ENCODE measurements at places on chromosomes 3 and 15.
A peak's percentile ranks its signal among the peaks of the same experiment; 100 is the strongest.

DNA sequence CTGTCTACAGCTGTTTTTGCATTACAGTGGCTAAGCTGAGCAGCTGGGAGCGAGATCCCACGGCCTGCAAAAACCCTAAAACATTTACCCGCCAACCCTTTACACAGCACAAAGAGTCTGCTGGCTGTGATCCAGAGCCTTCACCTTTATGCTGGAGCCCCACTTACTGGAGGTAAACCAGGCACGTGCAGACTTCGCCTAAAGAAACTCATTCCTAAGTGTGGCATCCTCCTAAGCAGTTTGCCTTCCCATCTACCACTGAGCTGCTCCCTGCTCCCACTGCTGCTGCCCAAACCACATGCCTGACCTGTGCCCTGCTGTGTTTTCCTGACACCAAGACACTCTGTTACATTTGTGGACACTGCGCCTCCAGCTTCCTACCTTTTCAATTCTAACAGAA is 53.0 kb downstream of the CHSY1 start:
- DNase-seq: no peak

DNA sequence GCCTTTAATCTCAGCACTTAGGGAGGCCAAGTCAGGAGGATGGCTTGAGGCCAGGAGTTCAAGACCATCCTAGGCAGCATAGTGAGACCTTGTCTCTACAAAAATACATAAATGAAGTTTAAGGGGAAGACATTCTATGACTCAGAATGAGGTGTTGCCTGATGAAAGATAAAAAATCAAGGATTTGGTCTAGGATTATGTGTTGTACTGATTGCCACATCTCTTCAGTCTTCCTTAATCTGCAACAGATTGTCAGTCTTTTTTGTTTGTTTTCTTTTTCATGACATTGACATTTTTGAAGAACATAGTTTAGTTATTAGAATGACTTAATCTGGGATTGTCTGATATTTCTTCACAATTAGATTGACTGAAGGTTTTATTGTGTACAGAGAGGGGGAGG is 26.3 kb upstream of the DPPA4 start:
- DNase-seq: no peak

- no peak for DNase-seq
Measured at GRCh38 chr15:37819191-37819590, 115.2 kb upstream of the TMCO5A start.

DNA sequence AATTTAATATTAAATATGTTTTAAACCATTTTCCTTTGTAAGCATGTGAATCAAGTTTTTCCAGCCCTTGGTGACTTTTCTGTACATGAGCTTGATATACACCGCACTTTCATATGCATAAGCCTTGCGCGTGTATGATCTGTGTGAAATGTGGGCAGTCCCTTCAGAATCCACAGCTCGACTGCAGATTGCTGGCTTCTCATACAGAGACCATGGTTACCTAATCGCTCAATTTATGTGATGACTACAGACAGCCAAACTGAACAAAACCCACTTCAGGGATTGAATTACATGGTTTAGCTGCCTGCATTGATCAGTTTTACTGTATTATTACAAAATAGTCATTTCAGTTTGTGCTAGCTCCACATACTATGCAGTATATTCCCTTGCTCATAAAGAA is 212.3 kb upstream of the NECTIN3 start:
- no peak for DNase-seq

- DNase-seq: no peak
Measured at GRCh38 chr3:159082519-159082918, 280.7 kb downstream of the MFSD1 start.

DNA sequence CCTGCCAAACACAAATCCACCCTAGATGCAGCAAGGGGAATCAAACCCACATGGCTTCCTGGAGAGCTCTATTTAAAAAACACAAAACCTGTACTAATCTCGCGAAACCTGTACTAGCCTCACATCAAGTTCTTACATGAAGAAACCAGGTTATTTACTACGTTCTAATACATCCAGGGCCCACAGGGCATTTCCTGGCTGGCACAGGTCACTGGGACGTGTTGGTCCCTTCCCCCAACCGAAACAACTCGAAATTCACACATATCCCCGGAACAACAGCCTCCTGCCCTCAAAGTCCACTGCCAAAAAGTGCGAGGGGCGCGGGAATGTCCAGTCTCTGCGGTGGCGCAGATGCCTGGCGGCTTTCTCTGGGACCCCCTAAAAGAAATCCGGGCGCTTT is 955 bp downstream of the CDCP1 start:
- no peak for DNase-seq

- no peak for DNase-seq
Measured at GRCh38 chr3:170638988-170639387, 53.1 kb upstream of the SLC7A14 start.

DNA sequence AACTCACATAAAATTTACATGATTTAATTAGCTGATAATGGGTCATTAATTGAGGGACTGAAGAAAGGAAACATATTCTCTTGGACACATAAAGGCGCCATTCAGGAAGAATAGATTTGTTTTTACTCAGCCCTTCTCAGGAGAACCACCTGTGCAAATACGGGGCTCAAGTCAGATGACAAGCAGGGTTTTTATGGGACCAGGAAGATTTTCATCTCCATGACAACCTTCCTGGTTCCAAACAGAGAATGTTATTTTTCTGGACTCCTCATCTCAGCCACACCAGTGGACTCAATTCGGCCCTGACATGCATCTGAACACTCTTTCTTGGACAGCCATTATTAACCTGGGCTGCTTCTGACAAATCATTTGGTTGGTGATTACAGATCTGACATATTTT is 120.5 kb downstream of the PDZRN3 start:
- DNase-seq: no peak

- DNase-seq: no peak
Measured at GRCh38 chr3:194447161-194447560, 39.6 kb downstream of the ATP13A3 start.

GRCh38 chr3:78707609-78708008 is 1060.2 kb downstream of the ROBO1 start:
- no peak for DNase-seq

- DNase-seq: no peak
Measured at GRCh38 chr3:153856932-153857331, 264.3 kb upstream of the ARHGEF26 start.

- DNase-seq: no peak
Measured at GRCh38 chr3:8366219-8366810, 135.3 kb upstream of the LMCD1 start.

GRCh38 chr3:73576999-73577461 is 47.7 kb downstream of the PDZRN3 start:
- DNase-seq: no peak

DNA sequence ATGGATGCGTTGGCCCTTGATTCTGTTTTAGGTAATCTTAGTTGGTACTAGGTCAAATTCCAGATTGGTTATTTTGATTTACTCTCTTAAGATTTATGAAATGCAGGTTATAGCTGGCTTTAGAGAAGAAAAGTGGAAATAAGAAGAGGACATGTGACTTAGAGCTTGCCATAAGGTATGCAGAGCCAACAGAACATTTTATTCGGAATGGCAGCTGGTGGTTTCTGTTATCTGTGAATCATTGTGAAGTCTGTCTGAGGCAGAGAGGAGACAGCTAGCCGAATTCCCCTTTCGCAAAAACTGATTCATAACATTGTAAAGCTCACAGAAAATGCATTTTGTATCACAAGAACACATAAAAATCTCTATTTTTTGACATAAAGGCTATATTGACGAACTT is 82.1 kb downstream of the FILIP1L start:
- DNase-seq: no peak

DNA sequence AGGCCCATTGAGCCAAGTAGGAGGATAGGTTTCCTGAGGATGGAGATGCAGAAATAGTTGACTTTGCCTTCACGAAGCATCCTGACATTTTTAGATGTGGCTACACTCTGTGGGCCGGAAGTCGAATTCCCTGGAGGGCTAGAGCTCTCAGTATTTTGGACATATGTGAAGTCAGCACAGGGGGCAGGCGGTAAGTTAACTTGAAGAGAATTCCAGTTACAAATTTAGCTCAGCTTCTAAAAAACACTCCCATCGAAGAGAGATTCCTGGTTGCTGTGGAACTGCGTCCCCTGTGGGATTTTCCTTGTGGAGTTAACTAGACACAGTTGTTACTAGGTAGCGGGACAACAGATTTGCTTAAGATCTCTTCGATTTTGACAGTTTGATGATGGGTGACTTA is 161.9 kb upstream of the RGMA start:
- DNase-seq: no peak

- DNase-seq: no peak
Measured at GRCh38 chr3:49523756-49524747, 30.2 kb upstream of the BSN start.

DNA sequence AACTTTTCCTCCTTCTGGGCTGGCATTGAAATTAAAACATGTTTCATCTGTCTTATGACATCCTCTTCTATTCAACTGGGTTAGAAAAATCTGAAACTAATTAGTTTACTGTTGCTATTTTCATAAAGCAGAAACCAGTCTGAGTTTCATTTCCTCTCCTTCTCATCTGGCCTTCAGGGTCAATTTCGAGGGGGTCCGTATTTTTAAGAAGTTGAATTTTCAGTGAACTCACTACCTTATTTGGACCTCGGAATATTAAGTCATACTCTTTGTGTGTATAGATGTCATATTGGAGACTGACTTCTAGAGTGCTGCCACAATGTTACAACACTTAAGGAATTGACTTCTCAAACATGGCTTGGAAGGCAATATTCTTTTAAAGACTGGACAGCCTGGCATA is 485.9 kb downstream of the SQOR start:
- no peak for DNase-seq

GRCh38 chr15:50318697-50319096 is 36.3 kb downstream of the GABPB1 start:
- no peak for DNase-seq

DNA sequence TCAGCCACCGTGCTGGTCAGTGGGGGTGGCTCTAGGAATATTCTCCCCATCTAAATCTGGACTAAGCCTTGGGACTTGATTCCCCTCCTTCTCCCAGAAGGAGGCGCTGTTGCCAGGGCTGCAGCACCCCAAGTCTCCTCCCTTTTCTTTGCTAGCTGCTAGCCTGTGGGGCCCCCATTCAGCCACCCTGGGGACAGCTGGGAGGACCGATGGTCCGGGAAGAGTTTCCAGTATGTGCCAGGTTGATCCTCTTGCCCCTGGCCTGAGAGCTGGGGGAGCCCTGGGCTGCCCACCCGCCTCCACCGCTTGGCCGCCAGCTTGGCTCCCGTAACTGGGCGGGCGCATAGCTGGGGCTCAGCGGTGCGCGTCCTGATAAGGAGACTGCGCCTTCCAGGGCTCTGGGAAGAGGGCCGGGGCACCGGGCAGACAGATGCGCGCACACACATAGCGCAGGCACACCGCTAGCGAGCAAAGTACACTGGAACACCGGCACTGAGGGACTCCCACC is 4.2 kb downstream of the SMAD6 start:
- no peak for DNase-seq

DNA sequence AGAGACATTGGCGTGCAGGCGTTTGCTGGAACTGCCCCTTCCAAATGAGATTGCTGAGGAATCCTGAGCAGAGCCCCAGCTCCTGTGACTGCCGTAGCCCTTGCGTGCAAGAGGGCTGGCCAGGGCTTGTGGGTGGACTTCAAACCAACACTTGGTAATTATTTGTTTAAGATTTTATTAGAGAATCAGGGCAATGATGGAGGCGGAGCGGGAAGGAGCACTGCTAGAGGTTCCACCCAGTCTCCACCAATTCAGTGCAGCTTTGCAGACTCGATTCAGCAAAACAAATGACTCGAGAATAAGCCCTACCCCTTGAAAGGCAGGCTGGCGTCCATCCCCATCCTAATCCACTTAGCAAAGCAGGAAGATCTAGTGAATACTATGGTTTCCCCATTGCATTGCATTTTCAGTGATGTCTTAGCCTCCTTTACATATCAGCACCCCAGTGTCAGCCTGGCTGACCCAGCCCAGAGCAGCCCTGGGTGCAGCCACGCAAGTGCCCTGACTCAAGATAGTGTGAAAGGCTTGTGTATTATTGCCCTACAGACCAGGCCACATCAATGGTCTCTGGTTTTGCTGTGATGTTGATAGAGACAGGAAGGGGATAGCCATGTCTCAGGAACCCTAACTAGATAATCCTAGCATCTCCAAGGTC is 26.0 kb downstream of the GLDN start:
- no peak for DNase-seq

GRCh38 chr3:11651900-11652299 is 8.2 kb upstream of the VGLL4 start:
- no peak for DNase-seq

GRCh38 chr15:68229386-68230156 is at the start of gene CLN6:
CLN6 (minus strand) TSS chr15:68229728; CDS start chr15:68229584, 144 bp downstream.
- DNase-seq: no peak

- DNase-seq: no peak
Measured at GRCh38 chr3:13098192-13098988, 25.2 kb upstream of the IQSEC1 start.

- peak; percentile 56 for DNase-seq
Measured at GRCh38 chr3:42071904-42072812, 19.0 kb upstream of the TRAK1 start.

DNA sequence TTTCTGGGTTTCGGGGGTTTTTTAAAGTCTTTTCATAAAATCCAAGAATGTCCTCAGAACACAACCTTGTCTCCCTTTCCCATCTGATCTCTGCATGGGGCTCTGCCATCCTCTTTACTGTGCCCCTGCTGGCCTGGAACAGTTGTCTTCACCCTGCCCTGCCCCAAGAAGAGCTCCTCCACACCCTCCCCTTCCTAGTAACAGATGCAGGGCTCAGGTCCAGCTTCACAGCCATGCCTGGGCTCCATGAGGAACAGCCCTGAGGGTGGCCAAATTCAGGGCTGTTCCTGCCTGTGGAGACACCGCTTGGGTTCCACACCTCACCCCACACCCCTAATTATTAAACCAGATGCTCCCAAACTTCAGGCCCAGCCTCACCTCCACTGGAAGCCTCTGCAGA is 12.9 kb upstream of the ULK3 start:
- no peak for DNase-seq

- no peak for DNase-seq
Measured at GRCh38 chr3:126732281-126733060, 28.4 kb downstream of the CHCHD6 start.

DNA sequence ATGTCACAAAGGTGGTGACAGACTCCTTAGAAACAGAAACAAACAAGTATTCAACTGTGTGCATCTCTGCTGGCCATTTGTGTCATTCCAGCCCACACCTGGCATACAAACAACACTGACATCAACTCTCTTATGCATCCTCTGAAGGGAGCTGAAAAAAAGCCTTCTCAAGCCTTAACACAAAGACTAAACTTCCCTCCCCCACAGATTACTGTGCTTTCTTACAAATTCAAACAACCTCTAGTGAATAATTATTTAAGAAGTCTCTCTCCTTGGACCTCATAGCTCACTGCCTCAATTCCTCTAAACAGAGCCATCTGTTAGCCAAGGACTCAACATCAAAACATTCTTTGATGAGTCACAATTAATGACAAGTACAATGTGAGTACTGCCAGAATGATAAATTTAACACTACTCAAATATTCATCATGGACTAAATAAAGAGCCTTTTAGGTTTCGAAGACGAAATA is 132.1 kb downstream of the WDR76 start:
- no peak for DNase-seq

GRCh38 chr15:95635666-95636065 is 694.8 kb upstream of the NR2F2 start:
- no peak for DNase-seq
